ENCODE measurements at places on chromosomes 7 and 10.

DNA sequence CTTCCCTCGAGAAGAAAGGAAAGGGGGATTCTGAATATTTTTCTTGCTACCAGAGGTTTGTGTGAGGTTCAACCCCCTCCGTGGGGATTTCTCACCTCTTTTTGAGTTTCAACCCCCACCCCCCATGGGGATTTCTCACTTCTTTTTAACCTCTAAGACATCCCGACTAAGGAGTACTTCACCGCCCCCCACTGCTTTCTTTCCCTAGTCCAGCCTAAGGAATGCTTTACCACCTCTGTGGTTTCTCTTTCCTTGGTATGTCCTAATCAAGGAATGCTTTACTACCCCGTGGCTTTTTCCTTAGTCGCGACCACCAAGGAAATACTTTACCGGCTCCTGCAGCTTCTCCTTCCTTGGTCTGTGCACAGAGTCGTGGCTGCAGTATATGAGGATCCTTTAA is 149.4 kb downstream of the LYZL1 start:
- no peak for DNase-seq

DNA sequence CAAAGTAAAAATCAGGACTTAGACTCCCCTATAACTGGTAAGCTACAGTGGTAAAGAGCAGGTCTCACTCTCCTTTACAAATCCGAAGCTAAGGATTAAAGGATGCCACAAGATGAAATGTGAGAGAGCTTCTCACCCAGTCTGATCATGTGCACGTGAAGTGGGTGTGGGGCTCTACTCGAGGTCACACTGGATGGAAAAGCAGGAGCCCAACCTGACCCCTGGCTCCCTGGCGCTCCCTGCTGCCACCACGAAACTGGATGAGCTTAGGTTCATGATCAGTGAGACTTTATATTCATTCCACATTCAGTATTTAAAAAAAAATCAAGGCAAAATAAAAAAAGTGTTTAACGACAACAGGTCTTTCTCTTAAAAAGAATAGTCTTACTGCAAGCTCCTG is 21.7 kb upstream of the FOXI2 start:
- DNase-seq, result no peak

- DNase-seq, result no peak
Measured at GRCh38 chr7:30181211-30181610, 46.4 kb downstream of the MTURN start.

- DNase-seq, result no peak
Measured at GRCh38 chr7:91596287-91596686, 284.2 kb downstream of the MTERF1 start.

DNA sequence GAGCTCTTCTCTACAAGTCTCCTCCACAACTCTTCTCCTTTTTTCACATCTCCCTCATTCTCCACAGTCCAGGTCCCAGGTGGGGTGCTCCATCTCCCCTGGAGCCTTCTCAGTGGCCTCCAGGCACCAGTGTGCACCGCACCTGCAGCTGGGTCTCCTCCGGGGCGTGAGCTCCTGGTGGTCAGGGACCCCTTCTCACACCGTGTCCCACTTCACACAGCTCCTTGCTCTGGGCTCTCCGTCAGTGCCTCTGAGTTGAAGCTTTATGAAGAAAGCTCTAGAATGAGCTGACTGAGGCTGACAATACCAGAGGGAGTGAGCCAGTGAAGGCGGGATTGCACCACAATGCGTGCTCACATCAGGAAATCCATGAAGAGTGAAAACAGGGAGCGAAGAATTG is 290.2 kb downstream of the DNAJB6 start:
- DNase-seq, result no peak

DNA sequence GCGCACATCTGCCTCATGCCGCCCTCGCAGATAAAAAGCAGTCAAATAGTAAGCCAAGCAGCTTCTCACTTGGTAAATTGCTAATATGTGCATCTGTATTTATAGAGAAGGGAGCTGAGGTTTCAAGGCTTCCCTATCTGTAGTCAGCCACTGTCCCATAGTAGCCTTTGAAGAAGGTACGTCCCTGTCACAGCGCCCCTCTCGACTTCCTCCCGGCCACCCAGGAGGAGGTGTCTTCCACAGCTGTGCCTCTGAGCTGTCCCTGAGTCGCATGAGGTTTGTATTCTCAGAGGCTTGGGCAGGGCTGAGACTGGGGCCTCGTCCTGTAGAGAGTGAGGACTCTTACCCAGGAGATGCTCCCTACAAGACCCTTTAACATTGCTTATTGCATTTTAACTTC is 49.0 kb downstream of the SPOCK2 start:
- no peak for DNase-seq

DNA sequence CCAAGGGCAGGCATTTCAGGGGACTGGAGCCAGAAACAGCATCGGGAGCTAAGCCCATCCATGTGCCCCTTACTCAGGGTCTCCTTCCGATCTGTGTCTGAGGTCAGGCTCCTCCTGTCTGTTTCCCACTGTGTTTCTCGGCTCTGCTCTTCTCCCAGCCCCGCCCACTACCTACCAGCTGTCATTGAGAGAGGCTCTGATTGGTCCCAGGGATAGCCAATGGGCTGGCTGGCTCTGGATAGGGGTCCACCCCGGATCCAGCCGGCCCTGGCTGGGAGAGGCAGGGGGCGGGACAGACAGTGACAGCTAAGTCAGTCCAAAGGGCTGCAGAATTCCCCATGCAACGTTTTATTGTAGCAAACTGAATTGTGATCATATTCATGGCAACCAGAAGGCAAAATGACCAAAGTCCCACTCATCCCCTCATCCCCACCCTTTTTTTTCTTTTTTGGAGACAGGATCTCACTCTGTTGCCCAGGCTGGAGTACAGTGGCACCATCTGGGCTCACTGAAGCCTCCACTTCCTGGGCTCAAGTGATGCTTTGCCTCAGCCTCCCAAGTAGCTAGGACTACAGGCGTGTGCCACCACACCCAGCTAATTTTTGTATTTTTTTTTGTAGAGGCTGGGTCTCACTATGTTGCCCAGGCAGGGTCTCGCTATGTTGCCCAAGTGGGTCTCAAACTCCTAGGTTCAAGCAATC is 76.3 kb downstream of the CLIP2 start:
- DNase-seq, result no peak

- no peak for DNase-seq
Measured at GRCh38 chr7:77912293-77912692, 113.7 kb downstream of the PHTF2 start.

DNA sequence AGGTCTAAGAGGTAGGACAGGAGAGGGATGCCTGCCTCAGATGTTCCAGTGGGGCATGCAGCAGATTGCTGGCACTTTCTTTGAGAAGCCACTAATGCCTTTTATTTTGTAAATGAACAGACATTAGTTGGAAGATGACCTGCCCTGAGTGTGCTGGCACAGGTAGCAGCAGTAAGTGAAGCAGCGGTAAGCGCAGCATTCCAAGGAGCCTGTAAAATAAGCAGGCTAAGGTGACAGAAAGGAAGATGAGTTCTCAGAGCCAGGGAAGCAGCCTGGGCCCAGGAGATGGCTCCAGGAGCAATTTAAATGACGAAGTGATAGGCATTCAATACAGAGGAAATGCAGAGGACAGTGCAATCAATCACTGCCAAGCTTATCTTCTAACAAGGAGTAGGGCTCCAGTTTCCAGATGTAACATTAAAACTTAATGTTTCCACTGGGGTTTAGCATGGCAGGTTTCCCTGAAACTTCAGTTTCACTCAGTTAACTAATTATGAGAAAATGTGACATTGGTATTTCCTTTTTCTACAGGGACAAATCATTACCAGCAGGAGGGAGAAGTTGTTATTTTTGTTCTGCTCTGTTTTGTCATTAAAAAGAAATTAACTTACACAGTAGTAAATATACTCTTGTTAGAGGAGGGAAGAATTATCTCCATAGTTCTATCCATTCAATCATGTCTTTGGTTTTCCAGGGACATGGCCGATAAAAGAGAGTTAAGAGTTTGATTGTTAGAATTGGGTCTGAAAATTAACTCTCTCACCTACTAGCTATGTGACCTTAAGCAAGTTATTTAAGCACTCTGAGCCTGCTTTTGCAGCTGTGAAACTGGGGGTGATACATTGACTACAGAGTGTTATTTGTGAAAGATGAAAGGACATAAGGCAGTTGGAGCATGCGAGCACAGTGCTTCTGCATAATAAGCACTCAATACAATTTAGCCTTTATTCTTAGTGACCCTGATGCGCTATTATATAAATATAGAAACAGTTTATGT is 96.6 kb upstream of the PTN start:
- no peak for DNase-seq

DNA sequence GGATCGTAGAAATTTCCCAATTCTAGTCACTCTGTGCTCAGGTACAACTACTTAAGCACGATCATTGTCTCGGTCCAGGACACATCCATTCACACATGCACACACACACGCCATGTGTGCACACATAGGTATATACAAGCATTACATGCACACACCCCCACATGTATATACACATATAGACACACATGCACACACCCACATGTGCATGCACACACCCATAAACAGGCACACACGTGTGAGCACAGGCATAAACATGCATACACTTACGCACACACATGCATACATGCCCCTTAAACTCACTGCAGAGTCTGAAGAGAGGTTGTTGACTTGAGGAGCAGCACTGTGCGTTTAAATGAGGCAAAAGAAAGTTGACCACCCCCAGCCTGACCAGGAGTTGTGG is 32.5 kb upstream of the INSIG1 start:
- DNase-seq, result no peak

DNA sequence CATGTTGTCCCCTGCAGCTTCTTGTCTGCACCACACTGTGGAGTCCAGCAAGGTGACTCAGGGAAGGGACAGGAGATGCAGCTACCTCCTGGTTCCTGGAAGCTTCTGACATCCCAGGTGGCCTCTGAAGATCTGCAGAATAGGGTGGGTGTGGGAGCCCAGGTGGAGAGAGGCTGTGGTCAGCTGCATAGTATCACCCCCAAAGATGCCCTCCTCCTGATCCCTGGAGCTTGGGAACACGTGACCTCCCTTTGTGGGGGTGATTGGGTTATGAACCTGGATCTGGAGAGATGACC is 25.4 kb downstream of the CALML3 start:
- DNase-seq, result no peak

- no peak for DNase-seq
Measured at GRCh38 chr10:31034098-31034909, 2.6 kb upstream of the ZNF438 start.

Data from activated gamma-delta T cell (primary cell).